ENCODE measurements at places on chromosomes 6 and 20. TPM values are rescaled to one million over a fixed set of nuclear protein-coding genes. Genes with fewer than 3 reads are reported as not detected.

Gene NKX2-2
- polyA plus RNA-seq, result not detected

Gene TTK
- polyA plus RNA-seq, result 1.6 TPM

DNA sequence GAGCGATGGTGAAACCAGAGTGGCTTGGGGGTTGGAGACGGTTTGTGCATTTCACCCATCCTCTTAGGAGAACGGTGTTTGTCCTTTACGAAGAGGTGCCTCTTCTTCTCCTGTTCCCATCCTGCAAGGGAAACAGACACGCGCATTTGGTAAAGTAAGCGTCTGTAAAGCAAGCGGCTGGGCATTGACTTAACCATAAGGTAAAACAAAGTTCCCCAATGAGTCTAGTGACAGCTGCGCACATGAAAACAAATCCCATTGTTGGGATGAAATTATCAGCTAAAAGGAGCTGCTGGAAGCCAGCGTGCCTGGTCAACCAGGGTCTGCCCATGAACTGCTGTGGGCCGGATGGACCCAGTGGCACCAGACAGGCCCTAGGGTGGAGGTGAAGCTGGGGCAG is 5.8 kb downstream of the BHLHE23 start:
- DNase-seq, result no peak

DNA sequence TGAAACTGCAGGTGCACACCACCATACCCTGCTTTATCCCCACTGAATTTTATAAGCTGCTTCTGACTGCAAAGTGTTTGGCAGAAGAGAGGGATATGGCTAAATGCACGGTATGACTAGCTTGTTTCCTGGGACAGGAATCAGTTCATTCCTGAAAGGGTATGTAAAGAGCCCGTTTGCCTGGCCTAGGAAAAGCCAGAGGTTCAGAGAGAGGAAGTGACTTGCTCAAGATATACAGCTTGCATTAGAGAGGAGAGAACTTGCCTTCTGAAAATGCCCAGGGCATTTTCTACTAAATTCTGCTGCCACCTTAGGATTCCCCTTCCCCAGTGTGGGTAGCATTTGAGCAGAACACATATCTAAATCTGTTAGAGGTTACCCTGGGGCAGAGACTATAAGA is 683 bp upstream of the GCNT2 start:
- DNase-seq, result no peak

GRCh38 chr20:2135013-2135412 is 33.4 kb downstream of the STK35 start:
- no peak for DNase-seq
